ENCODE measurements at places on chromosomes 2 and 18.

- DNase-seq = no peak
Observed at GRCh38 chr2:128252501-128252900, 66.2 kb downstream of the HS6ST1 start.

DNA sequence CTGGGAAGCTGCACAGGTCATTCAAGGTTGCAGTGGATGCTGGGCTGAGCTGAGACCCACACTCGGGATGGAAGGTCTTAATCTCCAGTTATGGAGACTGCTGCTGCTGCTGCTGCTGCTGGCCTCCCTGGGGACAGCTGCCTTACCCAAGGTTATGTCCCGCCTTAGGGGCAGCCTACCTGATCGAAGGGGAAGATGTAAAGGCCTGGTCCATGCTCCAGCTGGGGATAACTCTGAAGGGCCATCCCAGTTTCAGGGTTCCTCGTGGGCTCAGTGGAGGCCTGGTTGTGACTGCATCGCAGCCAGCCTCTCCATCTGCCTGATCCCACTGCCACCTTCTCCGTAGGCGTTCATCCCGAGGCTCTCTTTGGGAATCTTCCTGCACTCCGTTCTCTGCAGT lies 33.0 kb downstream of the RHOB start:
- DNase-seq = no peak

- no peak for DNase-seq
Observed at GRCh38 chr2:120371969-120372625, 26.2 kb downstream of the INHBB start.

DNA sequence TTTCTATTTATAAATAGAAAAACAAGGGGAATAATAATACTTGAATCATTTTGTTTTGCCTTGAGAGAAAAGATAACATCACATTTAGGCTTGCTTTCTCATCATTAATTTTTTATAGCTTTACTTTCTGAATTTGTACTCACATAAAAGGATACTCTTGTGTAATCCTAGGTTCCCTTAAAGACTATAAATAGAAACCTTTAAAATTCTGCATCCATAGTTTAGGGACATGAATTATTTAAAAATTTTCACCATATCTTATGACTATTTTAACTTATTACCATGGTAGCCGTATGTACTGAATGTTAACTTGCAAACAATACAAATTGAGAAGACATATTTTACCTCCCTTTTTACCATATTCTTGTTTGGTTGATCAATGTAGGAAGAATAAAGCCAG lies 143.5 kb upstream of the CWC22 start:
- DNase-seq = no peak

DNA sequence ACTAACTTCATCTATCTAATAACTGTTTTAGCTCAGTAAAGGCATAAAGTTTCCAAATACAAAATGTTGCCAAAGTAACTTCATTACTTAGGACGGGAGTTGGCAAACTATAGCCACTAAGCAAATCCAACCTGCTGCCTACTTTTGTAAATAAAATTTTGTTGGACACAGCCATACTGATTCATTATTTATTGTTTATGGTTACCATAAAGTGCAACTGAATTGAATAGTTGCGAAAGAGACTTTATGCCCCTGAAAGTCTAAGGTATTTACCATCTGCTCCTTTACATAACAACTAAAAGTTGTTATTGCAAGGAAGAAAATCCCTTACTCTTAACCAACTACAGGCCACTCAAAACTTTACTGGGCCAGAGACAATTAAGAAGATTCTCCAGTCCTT lies 256.7 kb upstream of the RBBP8 start:
- no peak for DNase-seq

GRCh38 chr2:66929632-66930338 lies 467.3 kb upstream of the ETAA1 start:
- no peak for DNase-seq

- no peak for DNase-seq
Observed at GRCh38 chr18:31655354-31655753, 29.0 kb downstream of the B4GALT6 start.

- no peak for DNase-seq
Observed at GRCh38 chr2:206856513-206856912, 82.8 kb upstream of the CPO start.

DNA sequence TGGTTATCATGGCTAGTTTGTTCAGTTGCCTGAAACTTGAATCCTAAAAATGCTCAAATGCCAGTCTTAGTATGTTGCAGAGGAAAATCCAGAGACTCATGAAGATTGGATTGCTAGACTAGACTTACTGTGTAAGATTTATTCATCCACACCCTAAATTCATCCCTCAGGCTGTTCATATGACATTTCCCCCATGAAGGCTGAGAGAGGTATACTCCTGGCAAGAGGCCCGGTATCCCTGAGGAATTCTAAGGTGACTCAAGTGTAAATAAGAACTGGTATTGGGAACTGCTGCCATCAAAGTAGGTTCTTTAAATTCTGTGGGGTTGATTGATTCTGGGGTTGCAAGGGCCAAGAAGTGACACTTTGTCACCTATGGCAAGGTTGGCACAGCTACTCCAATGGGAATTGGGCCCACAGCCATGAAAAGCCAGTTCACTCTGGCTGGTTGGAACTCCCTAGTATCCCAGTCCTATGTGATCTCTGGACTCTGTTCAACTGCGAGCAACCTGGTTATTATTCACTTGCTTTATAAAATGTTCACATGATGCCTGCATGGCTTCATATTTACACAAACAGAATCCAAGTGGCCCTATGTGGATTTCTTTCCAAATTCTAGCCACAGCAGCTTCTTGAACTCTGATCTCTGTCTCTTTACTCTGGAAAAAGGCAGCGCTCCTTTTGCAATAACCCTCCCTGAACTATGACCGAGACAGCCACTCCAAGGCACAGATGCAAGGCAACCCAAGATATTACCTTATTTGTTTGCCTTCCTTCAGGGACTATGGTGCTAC lies 429.1 kb downstream of the CBLN2 start:
- DNase-seq = no peak

- peak; percentile 91 for DNase-seq
Observed at GRCh38 chr2:54115284-54116137, at the start of gene ACYP2. Gene ACYP2 (plus strand): TSS chr2:54115615.

DNA sequence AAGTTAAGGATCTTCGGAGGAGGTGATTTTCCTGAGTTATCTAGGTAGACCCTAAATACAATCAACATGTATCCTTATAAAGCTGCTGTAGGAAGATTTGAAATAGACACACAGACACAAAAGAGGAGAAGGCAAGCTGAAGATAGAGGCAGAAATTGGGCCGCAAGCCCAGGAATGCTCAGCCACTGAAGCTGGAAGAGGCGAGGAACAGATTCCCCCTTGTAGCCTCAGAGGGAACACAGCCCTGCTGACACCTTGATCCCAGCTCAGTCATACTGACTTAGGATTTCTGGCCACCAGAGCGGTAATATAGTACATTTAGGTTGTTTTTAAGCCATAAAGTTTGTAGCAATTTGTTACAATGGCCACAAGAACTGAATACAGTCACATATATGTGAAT lies 90.9 kb downstream of the ETAA1 start:
- DNase-seq = no peak

GRCh38 chr2:236205867-236206645 lies 37.9 kb upstream of the GBX2 start:
- DNase-seq = no peak

- no peak for DNase-seq
Observed at GRCh38 chr18:35182151-35182550, 58.7 kb upstream of the ZNF397 start.

GRCh38 chr2:172143817-172144216 lies 41.1 kb upstream of the DLX2 start:
- no peak for DNase-seq

Measured in NCI-H187 treated with DMSO at 0.1 percent for 48 hours (cell line).